ENCODE measurements at places on chromosomes 6 and 20.

DNA sequence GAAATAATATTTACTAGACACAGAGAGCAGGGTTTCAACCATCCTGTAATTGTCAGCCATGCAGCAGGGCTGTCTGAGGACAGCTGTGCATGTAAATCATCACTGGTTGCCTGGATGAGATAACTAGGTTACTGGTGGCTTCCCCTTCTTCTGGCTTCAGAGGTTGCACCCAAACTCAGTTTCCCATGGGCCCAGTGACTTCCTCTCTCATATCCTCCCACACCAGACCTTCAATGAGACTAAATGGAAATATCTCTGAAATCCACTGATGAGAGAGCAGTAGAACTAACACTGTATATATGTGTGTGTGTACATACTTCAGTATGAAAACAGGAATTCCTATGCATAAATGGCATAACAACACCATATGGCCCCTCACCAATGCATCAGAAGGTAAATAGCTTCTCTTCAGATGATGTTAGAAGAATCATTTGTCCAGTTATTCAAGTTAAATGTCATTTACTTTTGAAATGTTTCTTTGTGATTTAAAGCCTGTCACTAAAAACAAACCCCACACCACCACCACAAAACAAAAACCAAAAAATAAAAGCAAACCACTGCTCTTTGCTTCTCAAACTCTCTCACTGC is 51.0 kb upstream of the IL20RA start:
- DNase-seq, result no peak

DNA sequence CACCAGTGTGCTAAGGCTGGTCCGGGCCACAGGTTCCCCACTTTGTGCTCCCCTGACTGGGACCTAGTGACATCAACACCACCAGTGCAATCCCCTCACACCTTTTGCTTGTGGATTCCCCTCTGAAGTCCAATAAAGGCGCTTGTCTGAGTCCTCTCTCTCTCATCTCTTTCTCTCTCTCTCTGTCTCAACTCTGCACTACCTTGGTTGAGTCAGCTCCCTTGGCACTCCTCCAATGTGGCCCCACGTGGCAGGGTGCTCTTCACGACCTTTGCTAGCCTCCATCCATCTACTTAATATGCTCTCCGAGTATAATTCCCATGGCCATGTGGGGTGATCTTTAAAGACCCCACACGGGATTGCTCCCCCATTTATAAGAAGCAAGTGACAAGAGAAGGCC is 385.0 kb downstream of the CD83 start:
- no peak for DNase-seq

DNA sequence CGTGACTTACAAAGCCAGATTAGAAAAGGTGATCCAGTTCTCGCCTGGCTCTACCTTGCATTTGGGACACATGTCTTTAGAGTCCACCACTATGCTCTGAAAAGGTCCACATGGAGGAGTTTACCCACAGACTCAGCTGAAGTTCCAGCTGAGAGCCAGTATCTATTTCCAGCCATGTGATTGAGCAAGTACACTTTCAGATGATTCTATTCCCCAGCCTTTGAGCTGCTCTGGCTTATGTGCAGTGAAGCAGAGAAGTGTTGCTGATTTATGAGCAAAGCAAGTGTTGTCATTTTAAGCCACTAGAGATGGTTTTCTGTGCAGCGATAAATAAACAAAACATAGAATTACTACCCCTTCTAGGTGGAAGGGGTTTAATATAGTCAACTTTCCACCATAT is 520.8 kb upstream of the RNF217 start:
- no peak for DNase-seq

GRCh38 chr6:166559211-166559610 is 27.3 kb downstream of the RAMACL start:
- DNase-seq, result no peak

- no peak for DNase-seq
Measured at GRCh38 chr20:17523326-17523725, 7.9 kb downstream of the BFSP1 start.

DNA sequence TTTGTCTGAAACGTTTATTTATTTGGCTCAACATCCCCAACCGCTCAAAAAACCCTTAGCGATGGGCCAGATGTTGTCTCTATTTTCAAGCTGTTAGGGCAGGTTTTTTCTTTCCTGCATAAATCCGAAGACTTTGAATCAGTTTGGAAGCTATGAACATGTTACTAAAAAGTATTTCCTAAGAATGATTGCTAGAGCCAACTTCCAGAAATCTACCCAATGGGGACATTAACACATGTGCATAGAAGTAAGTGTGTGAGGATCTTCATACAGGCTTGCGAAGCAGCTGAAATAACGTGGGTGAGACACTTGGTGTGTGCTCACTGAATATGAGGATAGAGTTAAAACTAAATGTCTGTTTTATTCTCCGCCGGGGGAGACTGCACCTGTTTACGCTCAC is 106.8 kb downstream of the BCAS1 start:
- no peak for DNase-seq

DNA sequence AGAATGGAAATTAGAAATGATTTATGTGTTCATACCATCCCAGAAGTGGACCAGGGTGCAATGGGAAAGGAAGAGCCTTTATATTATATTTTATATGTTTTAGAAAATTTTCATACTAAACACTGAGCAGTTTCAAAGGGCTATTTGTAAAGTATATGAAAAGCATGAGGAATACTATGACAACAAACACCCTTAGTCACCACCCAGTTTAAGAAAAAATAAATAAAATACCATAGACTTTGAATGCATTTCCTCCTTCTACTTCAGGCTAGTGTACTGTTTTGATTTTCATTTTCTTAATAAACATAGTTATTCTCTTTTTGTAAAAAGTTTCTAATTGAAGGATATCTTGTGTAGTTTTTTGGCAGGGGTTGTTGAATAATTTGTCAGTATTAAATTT is 191.1 kb downstream of the PLCB4 start:
- no peak for DNase-seq

GRCh38 chr20:47397652-47398301 is 41.3 kb upstream of the ZMYND8 start:
- DNase-seq, result no peak

- no peak for DNase-seq
Measured at GRCh38 chr20:40583205-40583604, 105.8 kb downstream of the MAFB start.

DNA sequence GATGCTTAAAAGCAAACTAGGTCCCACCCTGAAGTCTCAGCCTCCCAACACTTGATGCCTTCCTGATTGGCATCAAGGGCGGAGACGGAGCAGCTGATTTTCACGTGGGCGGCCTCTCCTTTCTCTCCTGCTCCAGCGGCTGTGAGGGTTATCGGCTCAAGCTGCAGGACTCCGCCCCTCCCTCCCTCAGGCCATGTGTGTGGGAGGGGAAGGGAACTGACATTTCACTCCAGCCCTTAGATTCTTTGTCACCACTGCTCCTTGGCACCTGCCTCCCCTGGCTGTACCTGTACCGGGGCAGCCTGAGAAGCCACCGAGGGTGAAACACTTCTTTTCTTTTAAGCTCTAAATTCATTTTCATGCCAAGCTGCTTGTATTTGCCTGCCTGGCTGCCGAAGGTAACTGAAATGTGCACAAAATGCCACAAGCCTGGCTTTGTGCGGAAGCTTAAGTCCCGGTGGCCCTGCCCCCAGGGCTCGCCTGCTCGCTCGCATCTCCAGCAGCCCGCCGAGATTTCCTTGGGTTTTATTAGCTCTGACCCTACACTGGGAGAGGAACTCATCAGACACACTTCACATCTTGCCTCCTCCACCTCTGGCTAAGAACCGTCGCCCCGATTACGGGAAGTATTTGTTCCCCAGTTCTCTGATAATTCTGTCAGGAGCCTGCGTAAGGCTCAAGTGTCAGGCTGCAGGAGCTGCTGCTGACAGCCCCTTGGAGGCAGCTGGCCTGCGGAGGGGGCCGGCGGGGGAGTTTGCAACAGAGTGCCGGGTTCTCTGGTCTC is 9.6 kb upstream of the CPNE5 start:
- DNase-seq, result no peak

DNA sequence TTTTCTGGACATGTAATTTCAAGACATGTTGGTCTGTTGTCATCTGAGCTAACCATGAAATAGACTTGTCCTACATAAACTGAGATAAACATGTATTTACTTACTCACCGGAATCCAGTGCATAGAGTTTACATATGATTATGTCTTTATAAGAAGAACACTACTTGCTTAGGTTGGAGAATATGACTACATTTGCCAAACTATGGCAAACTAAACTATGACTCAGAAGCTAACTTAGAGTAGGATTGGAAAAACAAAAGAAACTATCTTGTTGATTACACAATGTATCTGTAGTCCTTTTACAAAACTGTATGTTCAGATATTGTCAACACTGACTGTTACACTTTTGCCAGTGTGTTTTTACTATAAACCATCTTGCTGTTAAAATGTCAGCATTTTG is 113.3 kb downstream of the CRYBG1 start:
- peak; percentile 53 for DNase-seq

- DNase-seq, result peak; percentile 76
Measured at GRCh38 chr6:36851149-36851614, 11.9 kb upstream of the CPNE5 start.

GRCh38 chr20:15675061-15675514 is 898.2 kb downstream of the KIF16B start:
- DNase-seq, result no peak

All from AG08395 (cell line).